ENCODE measurements at places on chromosomes 11 and 22.

DNA sequence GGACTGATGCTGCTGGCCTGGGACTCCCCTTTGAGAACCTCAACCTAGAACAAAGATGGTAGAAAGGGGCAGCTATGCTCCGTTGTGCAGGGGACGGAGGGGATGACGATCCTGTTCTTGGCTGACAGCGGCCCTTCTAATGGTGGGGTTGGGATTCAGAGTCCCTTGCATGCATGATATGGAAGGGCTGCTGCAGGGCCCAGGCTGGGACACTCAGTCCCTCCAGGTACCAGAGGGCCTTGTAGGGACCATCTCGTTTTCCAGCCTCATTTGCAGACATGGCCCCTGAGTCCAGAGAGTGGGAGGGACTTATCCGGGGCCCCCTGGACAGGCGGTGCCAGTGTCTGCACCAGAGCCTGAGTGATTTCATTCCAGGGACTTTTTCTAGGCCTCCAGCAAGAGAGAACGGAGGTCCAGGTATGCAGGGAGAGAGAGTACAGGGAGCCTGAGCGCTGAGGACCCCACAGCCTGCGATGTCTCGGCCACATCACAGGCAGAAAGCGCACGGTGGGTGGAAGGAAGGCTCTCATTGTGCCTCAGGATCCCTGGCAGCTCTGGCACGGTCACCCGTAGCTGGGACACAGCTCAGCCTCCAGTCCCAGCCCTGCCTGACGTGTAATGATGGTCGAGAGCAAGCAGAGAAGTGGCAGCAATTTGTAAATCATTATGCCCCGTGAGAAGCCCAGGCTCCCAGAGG lies 860.8 kb downstream of the TBC1D22A start:
- DNase-seq, result no peak

DNA sequence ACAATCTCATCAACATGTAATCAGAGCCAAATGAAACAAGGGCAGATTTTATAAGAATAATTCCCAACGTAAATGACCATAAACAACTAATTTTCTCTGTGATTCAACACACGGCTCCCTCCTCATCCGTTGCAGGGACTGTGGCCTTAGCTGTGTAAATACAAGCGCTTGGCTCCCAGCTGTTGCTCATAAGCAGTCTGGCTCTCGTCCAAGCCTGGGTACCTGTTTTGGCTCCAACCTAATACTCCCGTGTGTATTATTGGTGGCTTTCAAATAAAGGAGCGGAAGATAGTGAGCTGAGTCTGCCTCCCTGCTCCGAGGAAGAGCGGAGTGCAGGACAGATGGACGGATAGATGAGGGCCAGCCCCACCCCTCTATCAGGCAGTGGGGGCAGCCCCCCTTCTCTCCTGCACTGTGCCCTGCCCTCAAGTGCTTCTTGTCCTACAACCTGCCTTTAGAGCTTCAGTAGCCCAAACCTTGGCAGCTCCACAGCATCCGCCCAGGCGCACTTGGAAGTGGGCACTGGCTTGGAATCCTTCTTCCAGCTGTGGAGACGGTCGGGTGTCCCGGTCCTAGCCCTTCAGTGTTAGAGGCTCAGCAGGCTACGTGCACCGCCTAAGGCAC lies 670.9 kb downstream of the BRD1 start:
- DNase-seq, result peak; percentile 1

GRCh38 chr11:9820260-9820659 lies 156.4 kb downstream of the SWAP70 start:
- DNase-seq, result peak; percentile 26

DNA sequence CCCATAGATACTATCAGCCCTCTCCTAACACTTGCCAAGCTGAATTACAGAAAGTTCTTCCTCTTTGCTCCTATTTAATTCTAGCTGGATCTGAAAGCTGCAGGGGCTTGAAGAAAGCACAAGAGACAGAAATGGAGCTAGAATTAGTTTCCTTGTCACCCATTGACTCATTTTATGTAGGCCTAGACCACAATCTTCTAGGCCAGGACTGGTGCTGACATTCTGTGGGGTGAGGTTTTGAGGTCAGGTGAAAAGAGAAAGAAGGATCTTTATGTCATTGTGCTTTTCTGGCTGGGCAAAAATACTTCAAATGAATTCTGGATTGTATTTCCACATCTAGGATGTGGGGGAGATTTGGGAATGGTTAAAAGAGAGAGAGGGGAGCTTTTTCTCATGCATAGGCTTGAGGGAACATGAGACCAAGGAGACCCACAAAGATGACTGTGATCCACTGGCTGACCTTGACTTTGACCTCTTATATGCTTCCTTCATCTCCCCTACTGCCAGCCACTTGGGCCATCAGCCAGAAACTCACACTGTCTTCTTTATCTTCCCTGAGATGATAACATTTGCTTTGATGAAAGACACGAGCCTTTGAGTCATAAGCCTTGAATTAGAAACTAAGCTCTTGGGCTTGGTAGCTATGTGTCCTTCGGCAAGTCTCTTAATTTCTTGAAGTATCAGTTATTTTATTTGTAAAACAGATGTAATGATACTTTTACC lies 274.9 kb upstream of the CADM1 start:
- no peak for DNase-seq

DNA sequence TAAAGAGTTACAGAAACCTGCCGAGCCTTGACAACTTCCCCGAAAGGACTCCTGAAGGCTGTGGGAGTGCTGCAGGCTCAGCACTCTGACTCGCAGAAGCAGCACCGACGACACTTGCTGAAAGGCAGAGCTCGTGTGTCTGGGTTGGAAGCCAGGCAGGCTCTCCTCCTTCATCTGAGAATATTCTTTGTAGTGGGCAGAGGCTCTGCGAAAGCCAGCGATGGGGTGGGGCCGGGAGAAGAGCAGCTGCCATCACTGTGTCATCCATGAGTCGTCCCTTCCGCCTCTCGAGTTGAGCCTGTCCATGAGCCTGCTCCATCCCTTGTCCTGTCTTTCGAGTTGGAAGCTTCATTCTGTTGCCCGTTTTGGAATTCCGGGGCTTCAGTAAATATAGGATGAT lies 11.9 kb downstream of the GLB1L2 start:
- no peak for DNase-seq

- no peak for DNase-seq
Measured at GRCh38 chr11:78787696-78788095, 213.0 kb upstream of the NARS2 start.

DNA sequence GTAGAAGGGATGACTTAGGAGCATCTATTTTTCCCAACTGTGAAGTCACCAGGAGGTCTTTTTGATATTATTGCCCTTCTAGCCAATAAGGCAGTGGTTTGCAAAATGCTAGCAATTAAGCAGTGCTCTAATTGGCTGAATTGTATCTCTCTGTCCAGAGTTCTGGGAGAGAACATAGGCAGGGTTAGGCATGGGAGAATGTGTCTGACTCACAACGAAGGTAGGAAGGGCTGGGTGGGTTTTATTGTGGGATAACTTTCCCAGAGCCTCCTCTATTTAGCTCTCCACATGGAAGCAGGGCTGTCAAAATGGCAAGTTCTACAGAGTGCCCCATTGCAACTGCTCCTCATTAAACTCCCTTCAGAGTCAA lies 415.9 kb upstream of the CADM1 start:
- peak; percentile 1 for DNase-seq

- no peak for DNase-seq
Measured at GRCh38 chr11:42837994-42838393, 473.8 kb upstream of the API5 start.

- no peak for DNase-seq
Measured at GRCh38 chr22:35467681-35468434, 67.9 kb downstream of the MCM5 start.

GRCh38 chr11:101354801-101355200 lies 225.2 kb upstream of the PGR start:
- DNase-seq, result no peak

- DNase-seq, result no peak
Measured at GRCh38 chr11:73670808-73671207, 24.4 kb downstream of the PLEKHB1 start.

GRCh38 chr11:121082670-121083069 lies 18.4 kb upstream of the TECTA start:
- peak; percentile 5 for DNase-seq

DNA sequence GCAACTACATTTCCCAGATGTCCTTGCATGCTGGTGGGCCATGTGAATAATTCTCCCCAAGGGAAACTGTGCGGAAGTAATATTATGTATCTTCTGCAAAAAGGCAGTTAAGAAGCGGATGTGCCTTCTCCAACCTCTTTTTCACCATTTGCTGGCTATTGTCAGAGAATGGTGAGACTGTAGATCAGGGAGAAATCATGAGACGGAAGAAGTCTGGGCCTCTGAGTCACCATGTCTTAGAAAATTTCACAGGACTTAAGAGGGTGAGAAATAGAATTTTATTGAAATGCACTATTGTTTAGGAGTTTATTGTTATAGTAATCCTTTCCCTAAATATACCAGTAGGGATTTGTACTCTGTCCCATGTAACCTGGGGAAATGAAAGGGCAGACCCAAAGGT lies 298.7 kb upstream of the ZC3H12C start:
- no peak for DNase-seq

DNA sequence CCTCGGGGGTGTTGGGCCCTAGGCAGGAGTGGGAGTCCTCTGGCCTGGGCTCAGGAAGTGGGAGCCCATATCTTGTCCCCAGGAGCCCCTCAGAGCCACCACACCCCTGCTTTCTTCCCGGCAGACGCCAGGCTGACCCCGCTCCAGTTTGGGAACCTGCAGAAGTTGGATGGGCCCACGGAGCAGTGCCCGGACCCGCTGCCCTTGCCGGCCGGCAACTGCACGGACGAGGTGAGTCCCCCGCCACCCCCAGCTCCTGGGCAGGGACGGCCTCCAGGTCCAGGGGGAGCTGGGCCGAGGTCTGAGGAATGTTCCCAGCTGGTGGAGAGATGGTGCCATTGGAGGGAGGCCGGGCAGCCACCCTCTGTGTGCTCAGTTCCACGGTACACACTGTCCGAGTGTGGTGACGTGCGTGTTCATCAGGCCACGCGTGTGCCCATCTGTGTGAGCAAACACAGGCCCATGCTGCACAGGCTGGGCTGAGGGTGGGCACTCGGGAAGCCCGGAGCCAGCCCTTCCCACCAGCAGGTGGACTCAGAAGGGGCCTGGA lies 4.8 kb downstream of the MUC5B start:
- DNase-seq, result no peak

DNA sequence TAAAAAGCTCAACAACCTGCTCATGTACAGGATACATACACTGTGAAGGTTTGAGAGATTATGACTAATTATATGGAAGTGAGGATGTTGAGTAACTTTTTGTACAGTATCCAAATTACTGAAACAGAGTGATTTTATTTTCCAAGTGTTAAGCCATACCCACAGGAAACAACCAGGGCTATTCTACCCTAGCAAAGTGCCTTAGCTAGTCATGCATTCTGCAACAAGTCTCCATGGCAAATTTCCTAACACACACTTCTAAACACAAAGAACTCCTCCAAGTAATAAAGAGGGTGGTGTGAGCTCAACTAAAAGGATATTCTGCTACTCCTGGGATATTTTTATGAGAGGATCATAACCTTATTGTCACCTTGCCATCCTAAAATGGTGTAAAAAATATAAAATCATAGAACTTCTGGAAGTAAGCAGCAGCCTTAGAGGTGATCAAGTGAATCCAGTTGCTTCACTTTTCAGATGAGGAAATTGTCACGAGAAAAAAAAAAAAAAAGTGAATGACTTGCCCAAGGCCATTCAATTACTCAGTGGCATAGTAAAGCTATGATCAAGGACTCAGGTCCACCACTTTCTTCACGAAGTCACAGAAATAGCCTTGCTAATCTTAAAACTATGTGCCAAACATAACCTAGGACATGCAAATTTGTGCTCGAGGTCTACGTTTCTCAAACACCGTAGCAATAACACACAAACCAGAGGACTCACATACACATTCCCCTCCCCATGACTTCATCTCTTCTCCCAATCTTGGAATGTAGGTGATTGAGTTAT lies 4.2 kb downstream of the LGR4 start:
- peak; percentile 97 for DNase-seq

DNA sequence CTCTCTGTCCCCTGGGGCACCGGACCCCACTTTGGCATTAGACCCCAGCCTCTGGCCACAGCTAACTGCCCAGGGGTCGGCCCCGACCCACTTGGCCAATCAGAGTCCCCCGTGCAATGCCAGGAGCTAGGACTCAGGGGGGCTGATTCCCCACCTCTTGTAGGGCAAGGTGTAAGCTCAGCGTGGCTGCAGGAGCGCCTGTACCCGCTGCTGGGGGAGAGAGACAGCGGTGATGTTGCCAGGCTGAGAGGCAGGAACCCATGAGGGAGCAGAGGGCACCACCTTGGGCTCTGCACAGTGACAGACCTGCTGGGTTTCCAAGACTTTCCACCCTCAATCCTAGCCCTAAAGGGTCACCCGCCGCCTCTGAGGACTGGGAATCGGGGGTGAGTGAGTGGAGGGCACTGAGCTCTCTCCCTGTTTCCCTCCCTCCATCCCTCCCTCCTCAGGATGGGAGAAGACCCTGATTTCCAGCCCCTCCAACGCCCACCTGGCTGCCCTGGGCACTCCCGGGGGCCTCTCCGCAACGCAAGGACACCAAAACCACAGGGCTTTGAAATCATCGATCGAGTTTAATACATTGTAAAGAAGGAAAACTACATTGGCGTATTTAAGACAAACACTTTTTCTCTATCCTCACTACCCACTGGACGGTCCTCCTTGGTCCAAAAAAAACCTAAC lies 128.4 kb downstream of the ARHGAP8 start:
- no peak for DNase-seq

GRCh38 chr22:32030518-32031247 lies 12.4 kb upstream of the SLC5A1 start:
- no peak for DNase-seq

- no peak for DNase-seq
Measured at GRCh38 chr11:86695373-86695772, 23.0 kb upstream of the ME3 start.

GRCh38 chr11:80843266-80843974 lies 1402.6 kb upstream of the TENM4 start:
- DNase-seq, result peak; percentile 31

DNA sequence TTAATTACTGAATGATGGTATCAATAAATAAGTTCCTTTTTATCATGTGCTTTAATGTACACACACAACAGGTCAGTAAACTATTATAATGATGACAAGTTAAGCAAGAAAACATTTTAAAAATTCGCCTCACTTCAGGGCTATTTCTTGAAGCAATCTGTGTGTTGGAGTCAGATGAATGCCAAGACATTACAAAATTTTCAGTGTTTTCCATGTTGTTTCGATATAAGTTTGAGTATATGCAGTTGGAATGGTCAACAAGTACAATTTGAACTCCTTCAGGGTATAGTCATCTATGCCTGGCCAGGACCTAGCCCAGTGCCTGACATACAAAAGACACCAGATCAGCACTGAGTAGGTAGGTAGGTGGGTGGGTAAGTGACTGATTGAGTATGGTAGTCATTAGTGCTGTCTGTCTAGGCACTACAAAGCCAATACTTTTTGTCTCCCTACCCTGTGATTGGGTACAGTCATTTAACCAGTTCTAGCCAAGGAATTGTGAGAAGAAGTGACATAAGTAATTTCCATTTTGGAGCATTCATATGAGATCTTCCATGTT lies 7.5 kb downstream of the PRCP start:
- DNase-seq, result no peak

GRCh38 chr11:35937700-35938099 lies 6.2 kb upstream of the LDLRAD3 start:
- DNase-seq, result no peak

- no peak for DNase-seq
Measured at GRCh38 chr22:44097263-44098020, 73.3 kb downstream of the PARVB start.

GRCh38 chr11:3626250-3626960 lies 15.4 kb downstream of the ART5 start:
- DNase-seq, result no peak
